ENCODE measurements at places on chromosomes 12 and 14.

- no peak for DNase-seq
Observed at GRCh38 chr14:53325176-53325806, 172.2 kb upstream of the DDHD1 start.

- DNase-seq: no peak
Observed at GRCh38 chr12:122669397-122670070, 33.6 kb downstream of the HCAR2 start.

DNA sequence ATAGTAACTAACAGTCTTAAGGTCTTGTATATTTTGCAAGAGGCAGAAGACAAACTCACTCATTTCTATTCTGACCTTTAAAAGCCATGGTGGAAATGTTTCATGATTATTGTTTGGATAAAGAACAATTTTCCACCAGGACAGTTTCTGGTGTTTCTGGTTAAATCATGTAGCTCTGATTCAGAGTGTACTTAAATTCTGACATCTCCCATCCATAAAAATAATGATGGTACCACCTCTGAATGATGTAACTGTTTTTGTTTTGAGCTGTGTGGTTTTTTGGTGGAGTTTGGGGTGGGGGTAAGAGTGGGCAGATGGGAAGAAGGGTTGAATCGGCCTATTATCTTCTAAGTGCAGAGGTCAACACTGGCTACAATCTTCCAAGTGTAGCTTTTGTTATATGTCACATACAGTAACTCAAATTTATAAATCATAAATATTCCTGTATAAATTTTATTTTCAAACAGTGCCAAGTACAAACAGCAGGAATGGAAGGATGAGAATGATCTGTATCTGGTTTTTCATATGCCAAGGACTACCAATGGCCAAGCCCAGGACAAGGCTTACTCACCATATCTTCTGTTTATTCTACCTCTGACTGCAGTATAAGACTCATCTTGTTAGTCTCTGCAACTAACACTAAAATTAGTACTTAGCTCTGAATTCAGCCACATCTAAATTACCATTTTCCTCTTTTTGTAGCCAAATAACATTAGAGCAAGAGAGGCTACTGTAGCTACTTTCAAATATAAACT is 108.7 kb downstream of the BCAT1 start:
- DNase-seq: no peak

GRCh38 chr12:8108808-8109398 is 14.5 kb upstream of the CLEC4A start:
- peak; percentile 33 for DNase-seq

GRCh38 chr12:89943463-89943862 is 234.8 kb upstream of the ATP2B1 start:
- DNase-seq: no peak

DNA sequence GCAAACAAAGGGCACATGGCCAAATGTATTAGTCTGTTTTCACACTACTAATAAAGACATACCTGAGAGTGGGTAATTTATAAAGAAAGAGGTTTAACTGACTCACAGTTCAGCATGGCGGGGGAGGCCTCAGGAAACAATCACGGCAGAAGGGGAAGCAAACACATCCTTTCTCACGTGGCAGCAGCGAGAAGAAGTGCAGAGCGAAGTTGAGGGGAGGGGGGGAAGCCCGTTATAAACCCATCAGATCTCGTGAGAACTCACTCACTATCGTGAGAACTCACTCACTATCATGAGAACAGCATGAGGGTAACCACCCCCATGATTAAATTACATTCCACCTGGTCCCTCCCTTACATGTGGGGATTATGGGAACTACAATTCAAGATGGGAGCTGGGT is 66.1 kb downstream of the ST8SIA1 start:
- DNase-seq: no peak

DNA sequence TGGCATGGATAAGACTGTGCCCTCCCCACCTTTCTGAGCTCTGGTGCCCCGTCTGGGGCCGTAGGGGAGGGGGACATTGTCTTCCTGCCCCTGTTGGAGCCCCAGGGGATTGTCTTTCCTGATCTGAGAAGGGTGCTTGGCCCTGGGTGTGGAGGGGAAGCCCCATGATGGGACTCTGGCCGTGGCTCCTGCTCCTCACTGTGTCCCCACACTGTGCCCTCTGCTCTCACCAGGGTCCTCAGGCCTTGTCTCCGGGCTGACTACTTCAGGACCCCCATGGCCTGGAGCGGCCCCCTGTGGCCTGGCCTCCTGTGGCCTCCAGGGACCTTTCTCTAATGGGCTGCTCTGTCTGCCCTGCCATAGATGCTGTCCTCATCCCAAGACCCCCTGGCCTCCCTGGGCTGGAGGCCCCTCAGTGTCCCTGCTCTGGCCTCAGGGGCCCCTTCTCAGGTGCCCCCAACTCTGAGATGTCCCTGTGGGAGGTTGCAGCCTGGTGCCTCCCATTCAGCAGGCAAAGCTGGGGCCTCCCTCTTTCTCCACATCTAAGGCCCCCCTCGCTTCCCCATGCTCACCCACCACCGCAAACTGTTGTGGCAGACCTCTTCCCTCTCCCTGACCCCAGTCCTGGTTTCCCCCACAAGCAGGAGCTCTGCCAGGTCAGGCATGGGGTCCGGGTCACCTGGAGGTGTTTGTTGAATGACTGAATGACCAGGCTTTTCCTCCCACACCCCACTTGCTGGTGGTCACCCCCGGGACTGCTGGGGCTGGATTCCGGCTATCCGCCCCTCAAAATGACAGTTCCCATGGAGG is 4.0 kb downstream of the KIF26A start:
- no peak for DNase-seq

- no peak for DNase-seq
Observed at GRCh38 chr12:30792648-30793499, 38.1 kb upstream of the CAPRIN2 start.

DNA sequence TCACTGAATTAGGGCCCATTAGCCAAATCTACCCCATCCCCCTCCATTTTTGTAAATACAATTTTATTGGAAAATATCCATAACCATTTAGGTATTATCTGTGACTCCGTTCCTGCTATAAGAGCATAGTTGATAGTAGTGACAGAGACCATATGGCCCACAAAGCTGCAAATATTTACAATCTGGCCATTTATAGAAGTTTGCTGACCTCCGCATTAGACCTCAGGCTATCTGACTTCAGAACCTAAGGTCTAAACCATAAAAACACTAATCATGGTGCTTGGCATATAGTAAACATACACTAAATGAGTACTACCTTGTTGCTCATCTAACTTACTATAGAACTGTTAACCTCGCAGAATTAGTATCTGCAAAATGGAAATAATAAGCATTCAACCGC is 124.8 kb downstream of the NPAS3 start:
- DNase-seq: no peak

DNA sequence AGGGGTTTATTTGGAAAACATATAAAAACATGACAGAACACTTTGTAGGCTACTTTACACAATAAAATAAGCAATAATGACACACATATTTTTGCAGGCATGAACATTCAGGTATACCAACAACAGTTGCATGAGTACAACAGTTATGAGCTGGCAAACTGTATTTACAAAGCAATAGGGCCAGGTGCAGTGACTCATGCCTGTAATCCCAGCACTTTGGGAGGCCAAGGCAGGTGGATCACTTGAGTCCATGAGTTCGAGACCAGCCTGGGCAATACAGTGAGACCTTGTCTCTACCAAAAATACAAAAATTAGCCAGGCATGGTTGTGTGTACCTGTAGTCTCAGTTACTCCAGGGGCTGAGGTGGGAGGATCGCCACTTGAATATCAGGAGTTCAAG is 101.1 kb downstream of the BMP4 start:
- no peak for DNase-seq

Measured in SIG-M5 (cell line).